ENCODE measurements at places on chromosomes 16 and 17.

DNA sequence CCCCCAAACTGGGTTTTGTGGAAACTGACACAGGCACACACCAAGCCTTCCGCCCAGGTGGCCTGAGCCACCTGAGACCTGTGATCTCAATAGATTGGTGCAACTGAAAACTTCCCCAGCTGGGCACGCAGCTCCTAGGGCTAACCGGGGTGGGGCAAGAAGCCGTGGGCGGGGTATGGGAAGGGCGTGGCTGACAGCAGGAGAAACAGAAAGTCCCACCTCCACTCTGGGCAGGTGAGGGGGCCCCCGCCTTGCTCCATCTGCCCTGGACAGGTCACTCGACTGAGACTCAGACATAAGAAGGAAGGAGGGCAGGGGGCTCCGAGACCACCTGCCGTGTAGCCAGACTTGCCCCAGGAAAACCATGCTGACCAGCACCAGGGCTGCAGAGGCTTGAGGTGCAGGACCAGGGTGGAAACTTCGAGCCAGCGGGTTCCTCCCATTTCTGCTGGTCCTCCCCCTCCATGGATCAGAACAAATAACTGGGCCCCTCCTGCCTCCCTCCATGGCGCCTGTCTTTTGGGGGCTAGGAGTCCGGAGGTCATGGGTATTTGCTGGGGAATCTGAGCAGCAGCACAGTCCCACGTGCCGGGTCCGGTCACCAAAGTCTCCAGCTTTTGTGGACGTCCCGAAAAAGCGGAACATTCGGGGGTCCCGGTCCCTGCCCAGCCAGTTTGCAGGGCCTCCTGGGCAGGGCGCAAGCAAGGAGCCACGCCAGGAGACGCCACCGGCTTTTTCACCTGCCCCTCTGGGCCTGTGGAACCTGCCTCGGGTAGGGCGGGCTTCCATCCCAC lies 1.3 kb downstream of the TIMP2 start:
- no peak for DNase-seq

DNA sequence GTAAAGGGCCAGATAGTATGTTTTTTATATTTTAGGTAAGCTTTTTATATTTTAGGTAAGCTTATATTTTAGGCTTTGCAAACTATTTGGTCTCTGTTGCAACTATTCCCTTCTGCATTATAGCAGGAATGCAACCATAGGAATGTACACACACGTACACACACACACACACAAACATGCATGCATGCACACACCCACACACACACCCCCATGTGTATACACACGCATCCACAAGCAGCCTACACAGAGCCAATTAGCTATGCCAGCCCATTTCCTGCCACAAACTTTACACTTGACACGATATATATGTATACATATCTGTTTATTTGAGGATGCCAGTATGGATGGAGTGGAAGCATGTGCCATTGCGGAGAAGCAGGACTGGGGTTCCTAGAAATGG lies 7.5 kb upstream of the TRPV3 start:
- DNase-seq: no peak

DNA sequence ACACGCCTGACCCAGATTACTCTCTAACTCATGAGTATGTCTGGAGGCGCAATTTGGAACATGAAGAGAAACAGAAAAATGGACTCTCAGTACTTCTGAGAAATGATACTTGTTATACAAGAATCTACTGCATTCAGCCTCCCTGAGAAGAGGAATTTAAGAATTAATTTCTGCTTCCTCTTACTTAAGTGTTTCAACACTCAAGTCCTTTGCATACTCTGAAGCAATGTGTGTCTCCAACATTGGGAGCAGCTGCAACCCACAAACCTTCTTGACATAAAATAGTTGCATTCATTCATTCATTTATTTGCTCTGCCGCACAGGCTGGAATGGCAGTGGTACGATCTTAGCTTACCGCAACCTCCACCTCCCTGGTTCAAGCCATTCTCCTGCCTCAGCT lies 199.8 kb downstream of the NPIPA7 start:
- DNase-seq: no peak

DNA sequence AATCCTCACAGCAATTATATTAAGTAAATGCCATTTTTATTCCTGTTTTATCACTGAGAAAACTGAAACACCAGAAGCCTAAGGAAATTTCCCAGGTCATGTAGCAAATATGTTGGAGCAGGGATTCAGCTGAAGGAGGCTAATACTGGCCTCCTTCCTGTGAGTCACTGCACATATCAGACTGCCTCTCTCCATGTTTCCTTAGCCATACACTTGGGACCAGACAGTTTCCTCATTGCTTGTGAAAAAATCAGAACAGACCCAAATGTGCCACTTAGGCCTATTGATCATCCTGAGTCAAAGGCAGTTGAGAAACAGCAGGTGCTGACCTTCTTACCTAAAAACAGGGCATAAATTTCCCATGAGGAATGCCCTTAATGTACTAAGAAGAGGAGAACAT lies 18.9 kb upstream of the ELAC2 start:
- DNase-seq: no peak

DNA sequence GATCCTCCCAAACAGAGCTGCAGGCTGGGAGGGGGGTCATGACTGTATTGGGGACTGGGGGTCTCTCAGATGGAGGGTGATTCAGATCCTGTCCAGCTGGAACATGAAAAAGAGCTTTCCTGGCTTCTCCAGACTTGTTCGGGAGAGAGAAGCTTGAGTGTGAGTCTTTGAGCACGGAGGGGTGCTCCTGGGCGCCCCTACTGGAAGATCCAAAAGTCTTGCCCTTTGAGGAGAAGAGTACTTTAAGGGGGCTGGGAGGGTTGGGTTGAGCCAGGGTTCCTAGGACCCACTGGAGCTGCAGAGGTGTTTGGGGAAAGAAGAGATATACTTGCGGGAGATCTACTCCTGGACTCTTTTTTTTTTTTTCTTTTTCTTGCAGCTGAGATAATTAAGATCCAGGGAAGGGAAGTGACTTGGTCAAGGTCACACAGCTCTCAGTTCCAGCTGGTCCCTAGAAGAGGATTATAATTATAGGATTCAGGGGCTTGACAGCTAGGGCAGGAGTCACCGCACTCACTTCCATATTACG lies 8.4 kb downstream of the RARA start:
- DNase-seq: no peak

DNA sequence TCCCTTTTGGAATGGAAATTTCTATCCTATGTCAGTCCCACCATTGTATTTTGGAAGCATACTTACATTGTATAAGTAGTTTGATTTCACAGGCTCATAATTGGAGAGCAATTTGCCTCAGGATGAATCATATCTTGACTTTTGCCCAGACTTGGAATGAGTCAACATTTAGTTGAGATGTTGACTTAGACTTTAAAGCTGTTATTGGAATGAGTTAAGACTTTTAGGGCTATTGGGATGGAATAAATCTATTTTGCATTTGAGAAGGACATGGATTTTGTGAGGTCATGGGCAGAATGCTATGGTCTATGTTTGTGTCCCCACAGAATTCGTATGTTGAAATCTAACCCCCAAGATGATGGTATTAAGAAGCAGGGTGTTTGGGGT lies 12.2 kb upstream of the ZNF594 start:
- DNase-seq: no peak

GRCh38 chr17:32772453-32773025 lies 104.4 kb downstream of the MYO1D start:
- no peak for DNase-seq

DNA sequence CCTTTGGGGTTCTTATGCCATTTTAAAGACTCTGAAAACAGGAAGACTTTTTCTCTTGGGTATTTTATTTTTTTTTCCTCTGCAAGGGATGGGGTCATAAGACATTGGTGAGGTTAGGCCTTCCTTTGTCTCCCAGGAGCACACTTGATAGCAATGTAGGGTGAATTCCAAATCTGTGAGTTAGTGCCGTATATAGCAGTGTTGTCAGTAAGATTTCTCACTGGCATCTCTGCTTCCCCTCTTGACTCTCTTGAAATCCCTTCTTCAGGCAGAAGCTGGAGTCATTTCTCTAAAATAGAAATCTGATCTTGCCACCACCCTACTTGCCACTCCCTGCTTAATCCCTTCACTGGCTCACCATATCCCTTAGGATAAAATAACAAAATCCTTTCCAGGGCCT lies 529.7 kb downstream of the WWOX start:
- no peak for DNase-seq

DNA sequence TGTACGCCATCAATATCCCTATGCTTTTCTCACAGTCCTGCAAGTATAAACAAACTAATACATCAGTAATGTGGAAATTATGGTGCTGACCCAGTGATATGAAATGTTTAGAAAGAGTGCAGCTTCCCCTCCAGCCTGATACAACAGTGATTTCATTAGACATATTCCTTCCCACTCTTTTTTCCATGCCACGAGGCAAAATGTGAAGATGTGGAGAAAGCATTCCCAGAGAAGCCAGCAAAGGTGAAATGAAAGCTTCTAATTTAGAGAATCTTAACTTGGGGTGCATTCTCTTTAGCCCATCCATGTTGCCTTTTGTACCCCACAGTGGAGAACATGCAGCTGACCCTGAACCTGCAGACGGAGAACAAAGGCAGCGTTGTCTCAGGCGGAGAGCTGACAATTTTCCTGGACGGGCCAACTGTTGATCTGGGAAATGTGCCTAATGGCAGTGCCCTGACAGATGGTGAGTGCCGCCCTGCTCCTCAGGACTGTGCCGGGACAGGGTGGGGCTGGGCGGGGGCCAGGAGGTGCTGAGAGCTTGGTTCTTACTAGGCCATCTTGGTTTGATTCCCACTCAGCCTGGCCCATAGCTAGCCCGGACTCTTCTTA lies 77.8 kb downstream of the WWP2 start:
- no peak for DNase-seq

DNA sequence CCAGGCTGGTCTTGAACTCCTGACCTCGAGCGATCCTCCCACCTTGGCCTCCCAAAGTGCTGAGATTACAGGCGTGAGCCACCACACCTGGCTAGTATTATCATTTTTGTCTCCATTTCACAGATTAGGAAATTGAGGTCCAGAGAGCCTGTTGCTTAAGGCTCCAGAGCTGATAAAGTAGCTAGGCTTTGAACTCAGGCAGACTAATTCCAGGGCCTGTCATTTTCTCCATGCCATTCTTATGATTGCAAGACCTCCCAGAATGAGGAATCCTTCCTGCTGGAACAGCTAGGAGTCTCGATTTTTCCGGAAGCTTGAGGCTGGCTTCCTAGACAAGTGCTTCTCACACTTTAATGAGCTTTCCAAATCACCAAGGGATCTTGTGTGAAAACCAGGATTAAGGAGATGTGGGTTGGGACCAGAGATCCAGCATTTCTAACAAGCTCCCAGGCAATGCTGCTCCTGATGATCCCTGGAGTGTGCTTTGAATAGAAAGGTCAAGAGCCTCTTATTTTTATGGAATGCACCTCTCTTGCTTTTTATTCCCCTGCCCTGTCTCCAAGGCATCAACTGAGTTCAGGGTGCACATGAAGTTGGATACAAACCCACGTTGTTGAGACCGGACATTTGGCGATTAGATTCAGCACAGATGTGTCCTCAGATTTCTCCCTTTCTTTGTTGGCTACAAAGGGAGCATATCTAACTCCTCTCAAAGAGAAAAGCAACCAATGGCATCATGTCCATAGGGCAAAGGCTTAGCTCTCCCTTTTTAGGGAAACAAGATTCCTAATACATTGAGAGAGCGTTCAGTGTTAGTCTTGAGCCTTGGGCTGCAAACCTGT lies 40.3 kb upstream of the FAM20A start:
- no peak for DNase-seq

DNA sequence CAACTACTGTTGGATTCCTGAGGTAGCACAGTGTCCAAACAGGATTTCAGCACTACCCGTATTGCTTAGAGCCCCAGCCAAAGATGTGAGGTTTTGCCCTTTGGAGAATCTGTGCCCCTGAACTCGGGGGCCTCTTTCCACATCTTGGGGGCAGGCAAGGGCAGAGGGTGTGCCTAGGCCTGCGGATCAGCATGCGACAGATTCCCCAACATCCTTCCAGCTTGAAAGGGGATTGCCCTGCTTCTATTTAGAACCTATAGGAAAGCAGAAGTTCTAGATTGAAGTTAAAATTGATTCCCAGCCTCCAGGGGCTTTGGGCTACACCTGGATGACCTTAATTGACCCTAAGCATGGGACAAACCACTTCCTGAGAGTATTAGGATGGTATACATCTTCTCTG lies 19.6 kb downstream of the NOD2 start:
- DNase-seq: no peak

- no peak for DNase-seq
Measured at GRCh38 chr16:18804540-18804939, 3.2 kb upstream of the ARL6IP1 start.

Data from fibroblast of skin of left quadriceps (primary cell).